Stimulated activated CD4-positive, alpha-beta T cell treated with anti-CD3 and anti-CD28 coated beads, Interleukin-1b, Interleukin-23, amount 100 ng/mL, for 1 hour (primary cell): ENCODE measurements at places on chromosomes 7 and 10.

DNA sequence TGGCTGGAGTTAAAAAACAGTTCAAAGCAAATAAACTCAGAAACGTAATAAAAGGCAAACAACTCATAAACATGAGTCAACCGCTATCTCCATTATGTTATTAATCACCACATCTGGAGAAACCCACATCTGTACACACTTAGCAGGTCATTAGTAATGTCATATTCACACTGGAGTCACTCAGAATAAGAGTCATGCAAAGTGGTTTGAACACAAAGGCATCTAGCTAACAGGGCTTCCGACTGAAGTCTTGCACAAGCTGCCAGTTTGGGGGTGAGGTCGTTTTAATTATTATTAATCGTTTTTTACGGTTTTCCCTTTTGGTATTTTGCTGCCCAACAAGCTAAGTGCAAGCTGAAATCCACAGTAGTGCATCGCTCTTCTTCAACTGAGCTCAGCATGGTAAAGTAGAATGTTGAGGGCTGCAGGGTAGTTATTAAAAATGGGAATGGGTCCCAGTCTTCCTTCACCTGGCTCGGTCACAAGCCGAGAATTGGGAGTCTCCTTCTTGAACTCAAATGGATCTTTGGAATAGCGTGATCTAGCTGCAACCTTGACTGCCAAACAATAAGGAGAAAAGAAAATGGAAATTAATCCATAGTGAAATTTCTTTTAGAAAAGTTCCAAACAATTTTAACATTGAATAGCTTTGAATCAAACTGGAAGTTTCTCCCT is 663.5 kb downstream of the KCNMA1 start:
- DNase-seq, result no peak

GRCh38 chr10:76382381-76382851 is 951.0 kb downstream of the LRMDA start:
- DNase-seq, result no peak

GRCh38 chr10:15367296-15368085 is 3.6 kb downstream of the FAM171A1 start:
- no peak for DNase-seq

GRCh38 chr10:85558533-85558932 is 808.1 kb downstream of the GRID1 start:
- DNase-seq, result no peak

- no peak for DNase-seq
Measured at GRCh38 chr7:50147951-50148808, 55.1 kb upstream of the ZPBP start.

GRCh38 chr7:145036604-145037405 is 201.0 kb upstream of the TPK1 start:
- no peak for DNase-seq

- DNase-seq, result no peak
Measured at GRCh38 chr7:127702052-127702652, 50.2 kb downstream of the SND1 start.
